Daoy (cell line): ENCODE measurements at places on chromosomes 13 and 19.

- DNase-seq: no peak
Measured at GRCh38 chr19:50419022-50419579, 363 bp downstream of the SPIB start.

GRCh38 chr13:75102001-75102716 is 379.8 kb downstream of the TBC1D4 start:
- no peak for DNase-seq

- DNase-seq: no peak
Measured at GRCh38 chr13:23254506-23254905, 73.7 kb downstream of the SGCG start.

DNA sequence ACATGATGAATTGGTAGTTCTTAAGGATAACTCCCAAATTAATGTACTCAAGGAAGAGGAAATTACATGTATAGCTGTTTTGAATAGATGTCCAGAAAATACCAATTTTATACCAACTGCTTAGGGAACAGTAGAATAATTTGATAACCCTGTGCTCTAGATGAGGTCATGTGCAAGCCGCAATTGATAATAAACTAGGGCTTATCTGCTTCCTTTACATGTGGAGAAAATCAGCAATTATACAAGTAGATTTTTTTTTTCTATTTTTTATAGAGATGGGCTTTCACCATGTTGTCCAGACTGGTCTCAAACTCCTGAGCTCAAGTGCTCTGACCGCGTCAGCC is 9.3 kb downstream of the TPT1 start:
- DNase-seq: no peak

- no peak for DNase-seq
Measured at GRCh38 chr13:77022341-77022740, 4.6 kb downstream of the FBXL3 start.

DNA sequence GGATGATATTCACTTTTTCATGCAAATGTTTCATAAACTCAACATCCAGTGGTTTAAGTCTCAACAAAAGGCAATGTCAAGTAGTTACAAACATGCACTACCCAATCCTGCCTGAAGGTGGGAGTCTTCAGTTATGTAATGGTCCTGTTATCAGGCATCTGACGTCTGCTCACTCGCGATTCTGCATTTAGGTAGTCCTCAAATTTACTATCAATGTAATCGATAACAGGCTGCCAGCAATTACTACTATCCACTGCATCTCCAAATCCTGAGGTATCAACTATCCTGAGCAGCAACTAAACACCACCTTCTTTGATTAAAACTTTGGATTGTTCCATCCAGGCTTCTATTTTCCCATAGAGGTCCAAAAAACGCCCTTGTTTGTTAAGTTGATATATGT is 51.2 kb downstream of the NLRP12 start:
- peak; percentile 69 for DNase-seq

DNA sequence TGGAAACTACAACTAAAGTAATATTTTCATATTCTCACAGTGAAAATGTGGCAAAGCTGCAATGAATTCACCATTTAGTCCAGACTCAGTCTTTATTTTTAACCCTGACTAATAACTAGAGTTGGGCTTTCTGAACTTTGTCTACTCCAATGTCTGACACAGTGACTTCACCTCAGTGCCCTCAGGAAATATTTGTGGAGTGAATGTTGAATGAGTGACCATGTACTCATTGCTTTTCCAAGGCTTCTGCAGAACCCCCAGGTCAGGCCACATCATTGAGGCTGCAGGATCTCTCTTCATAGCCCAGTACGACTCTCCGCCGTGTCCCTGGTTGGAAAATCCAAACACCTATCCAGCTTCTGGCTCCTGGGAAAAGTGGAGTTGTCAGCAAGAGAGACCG is 1.8 kb downstream of the ZNF175 start:
- peak; percentile 46 for DNase-seq
